Breast epithelium (tissue), 4 donors: ENCODE measurements at places on chromosomes 6 and 20. TPM values are rescaled to one million over a fixed set of nuclear protein-coding genes. Genes with fewer than 3 reads are reported as not detected.

OOEP gene
- not detected for total RNA-seq

- DNase-seq: no peak
Measured at GRCh38 chr6:137588472-137588871, 94.3 kb upstream of the OLIG3 start.

DNA sequence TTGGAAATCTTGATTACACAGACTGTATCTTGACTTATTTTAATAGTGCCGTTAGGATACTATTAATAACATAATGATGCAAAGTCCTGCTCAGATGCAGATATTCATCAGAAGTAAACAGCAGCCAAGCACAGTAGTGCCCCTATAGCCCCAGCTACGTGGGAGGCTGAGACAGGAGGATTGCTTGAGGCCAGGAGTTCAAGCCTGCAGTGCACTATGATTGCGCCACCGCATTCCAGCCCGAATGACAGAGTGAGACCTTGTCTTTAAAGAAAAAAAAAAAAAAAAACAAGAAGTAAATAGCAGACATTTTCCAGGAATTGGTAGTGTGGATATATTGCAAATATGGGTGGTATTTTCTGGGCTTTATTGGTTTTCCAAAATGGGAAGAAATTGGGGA, 61.8 kb downstream of the TULP4 start:
- DNase-seq: no peak

WFDC10A gene
- total RNA-seq: not detected

DNA sequence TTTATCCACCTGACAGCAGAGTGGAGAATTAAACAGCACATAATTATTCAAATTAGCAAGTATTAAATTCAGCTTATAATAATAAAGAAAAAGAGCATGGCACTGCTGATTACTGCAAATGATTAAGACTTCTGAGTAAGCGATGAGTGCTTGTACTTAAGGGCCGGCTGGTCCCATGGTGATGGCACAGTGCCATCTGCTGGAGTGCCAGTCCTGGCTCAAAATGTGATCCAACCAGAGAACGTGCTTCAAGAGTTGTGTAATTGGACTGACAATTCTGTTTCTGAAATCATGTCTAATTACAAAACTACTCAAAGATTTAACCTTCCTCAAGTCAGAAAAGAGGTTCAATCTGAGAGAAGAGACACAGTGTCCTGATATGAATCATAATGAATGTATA, 181.6 kb upstream of the RGS17 start:
- DNase-seq: no peak

SERPINB1 gene
- 35.1 TPM for total RNA-seq

DNA sequence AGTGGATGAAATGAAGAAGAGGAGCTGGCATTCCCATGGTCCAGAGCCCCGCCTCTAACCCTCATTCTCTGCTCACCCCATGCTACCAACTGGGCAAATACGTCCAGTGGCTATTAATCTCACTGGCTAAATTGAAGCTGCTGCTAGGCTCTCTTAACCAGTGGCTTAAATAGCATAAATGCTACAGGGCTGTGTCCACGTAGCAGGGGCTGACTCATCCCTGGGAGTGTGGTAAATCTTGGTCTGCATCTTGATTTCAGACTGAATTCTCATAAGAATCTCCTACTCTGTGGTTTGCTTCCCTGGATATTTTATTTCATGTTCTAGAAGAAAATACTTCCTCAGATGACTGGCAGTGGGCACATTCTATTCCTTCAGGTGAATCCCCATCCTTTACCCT, 193.1 kb upstream of the ARG1 start:
- DNase-seq: no peak

OPRM1 gene
- total RNA-seq: not detected

GRCh38 chr6:106997392-106998158, 23.0 kb upstream of the CD24 start:
- DNase-seq: peak; percentile 56

ANKEF1 gene
- 13.1 TPM for total RNA-seq

- DNase-seq: no peak
Measured at GRCh38 chr20:14498772-14499171, 161.4 kb upstream of the FLRT3 start.

DNA sequence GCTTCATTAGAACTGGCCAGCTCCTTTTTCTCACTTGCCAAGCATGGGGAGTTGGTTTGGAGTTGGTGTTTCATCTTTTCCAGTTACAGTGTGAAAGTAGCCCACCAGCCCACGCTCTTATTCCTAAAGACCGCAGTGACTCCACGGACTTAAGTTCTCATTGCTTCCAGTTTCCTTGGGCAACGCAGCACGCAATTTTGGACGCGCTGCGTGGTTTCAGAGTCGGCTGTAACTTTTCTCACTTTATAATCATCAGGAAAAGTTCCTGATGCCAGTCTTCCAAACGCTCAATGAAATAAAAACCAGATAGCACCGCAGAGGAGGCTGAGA, 381 bp upstream of the PEX7 start:
- no peak for DNase-seq

- DNase-seq: no peak
Measured at GRCh38 chr6:149844480-149844879, 19.7 kb downstream of the LRP11 start.
